ENCODE measurements at places on chromosomes 5 and 9.

GRCh38 chr5:168005936-168006335, 285.5 kb upstream of the WWC1 start:
- no peak for DNase-seq

DNA sequence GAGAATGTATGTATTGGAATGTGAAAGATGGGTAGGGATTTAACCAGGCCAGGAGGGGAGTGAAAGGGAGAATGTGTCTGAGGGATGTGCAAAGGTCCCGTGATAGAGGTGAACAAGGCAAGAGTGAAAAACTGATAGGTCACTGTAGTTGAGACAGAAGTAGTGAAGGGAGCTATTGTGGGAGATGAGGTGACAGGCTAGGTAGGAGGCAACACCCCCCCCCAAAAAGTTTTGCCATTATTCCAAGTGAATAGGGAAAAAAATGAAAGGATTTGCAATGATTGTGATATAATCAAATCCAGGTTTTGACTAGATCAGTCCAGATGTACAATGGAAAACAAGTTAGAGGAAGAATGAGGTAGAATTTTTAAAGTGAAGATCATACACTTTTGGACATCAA, 136.6 kb upstream of the GPR151 start:
- DNase-seq: no peak

DNA sequence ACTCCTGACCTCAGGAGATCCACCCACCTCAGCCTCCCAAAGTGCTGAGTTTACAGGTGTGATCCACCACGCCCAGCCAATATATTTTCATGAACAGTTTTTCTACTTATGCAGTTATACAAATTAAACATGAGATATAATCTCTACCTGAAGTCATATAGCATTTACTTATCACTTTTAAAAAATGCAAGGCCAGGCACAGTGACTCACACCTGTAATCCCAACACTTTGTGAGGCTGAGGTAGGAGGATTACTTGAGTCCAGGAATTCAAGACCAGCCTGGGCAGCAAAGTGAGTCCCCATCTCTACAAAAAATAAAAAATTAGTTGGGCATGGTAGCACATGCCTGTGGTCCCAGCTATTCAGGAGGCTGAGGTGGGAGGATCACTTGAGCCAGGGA, 164.7 kb upstream of the LHFPL2 start:
- no peak for DNase-seq

- no peak for DNase-seq
These were observed 113.7 kb upstream of the EPB41L4A start for GRCh38 chr5:112532654-112533360.

GRCh38 chr5:176647843-176648473, 674 bp downstream of the TSPAN17 start:
- DNase-seq: no peak

DNA sequence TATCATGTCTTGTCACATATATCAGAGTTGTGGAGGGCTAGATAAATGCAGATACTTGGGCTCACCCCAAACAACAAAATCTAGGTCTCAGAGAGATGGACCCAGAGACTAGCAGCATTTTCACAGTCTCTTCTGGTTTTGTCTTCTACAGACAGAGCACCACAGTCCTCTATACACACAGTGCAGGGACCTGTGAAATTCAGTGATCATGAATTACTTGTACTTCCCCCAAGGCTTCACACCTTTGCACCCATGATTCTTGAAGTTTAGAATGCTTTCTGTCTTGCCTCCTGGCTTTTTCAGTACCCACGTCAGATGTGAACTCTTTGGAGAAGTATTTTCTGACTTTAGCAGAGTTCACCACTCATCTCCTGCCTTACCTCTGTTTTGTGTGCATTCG, 371.5 kb upstream of the PRR16 start:
- no peak for DNase-seq

DNA sequence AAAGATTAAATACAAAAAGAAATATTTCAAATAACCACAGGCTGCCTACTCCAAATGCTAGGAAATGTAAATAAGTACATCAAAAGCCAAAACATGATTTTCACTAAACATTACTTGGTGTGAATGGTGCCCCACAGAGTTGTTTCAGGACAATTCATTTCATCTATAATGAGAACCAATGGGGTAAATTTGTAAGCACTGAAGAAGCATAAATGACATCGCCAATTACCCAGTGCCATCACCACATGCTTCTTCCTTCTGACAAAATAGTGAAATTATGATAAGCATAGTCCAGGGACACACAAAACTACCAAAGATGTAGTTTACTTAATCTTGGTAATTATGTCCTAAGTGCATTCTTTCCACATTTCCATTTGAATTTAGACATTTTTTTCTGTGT, 510.4 kb upstream of the TYRP1 start:
- no peak for DNase-seq

DNA sequence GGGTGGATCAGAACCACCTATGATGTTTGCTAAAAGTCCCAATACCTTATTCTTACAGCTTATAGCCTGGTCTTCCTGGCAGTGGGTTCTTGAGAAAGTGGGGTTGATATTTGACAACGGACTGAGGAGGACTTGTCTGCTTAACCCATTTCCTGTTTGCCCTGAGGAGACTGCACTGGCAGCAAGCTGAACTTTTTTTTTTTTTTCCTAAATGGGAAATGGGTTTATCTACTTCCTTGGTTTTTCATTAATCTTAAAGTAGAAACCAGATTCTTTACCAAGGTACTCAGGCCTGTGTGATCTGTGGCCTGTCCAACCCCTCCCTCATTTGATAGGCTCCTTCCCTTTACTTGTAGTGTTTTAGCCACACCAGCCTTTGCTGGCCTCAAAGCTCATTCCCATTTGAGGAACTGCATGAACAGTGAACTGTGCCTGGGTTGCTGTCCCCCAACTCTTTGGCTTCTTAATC, 47.1 kb downstream of the C9orf57 start:
- DNase-seq: no peak
